Pancreas (tissue), 10 donors: ENCODE measurements at places on chromosomes 3 and 15. TPM values are rescaled to one million over a fixed set of nuclear protein-coding genes. Genes with fewer than 3 reads are reported as not detected.

DNA sequence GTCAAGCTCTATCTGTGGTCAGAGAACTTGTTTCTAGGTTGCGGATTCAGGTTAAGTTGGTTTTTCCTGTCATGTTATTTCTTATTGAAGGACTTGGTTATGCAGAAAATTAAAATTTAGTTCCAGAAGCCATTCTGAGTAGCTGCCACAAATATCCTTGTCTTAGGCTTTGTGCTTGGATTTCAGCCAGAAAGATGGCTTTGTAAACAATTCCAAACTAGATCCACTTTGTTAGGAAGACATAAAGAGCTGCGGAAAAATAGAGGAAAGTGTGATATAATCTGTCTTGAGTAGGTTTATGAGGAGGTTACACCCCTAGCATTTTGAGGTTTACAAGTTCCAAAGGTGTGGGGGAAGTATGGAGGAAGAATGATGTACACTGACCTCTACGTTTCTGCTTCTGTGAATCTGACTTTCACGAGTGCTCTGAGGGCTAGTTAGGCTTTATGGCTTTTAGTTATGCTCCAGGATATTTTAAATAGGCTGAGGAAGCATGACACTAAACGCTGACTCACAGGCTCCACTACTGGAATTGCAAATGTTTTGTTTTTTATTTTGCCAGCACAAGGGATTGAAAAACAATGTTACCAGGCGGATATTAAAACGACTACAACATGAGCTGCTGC, 46.3 kb upstream of the UTS2B start:
- no peaks in the 10 kb centered on the region for H3K36me3 ChIP-seq
- H3K27ac ChIP-seq: no peak overlapping the region
- no peak for DNase-seq
- no peaks in the 10 kb centered on the region for H3K4me1 ChIP-seq
- H3K27me3 ChIP-seq: no peaks in the 10 kb centered on the region

- H3K36me3 ChIP-seq: no peaks in the 10 kb centered on the region
- no peaks in the 10 kb centered on the region for H3K4me1 ChIP-seq
- no peak overlapping the region for H3K4me3 ChIP-seq
Observed at GRCh38 chr3:64072126-64072525, 48.8 kb upstream of the PSMD6 start.

Gene SLC22A13
- total RNA-seq: 0.43 TPM

GRCh38 chr3:99809565-99809964, 8.1 kb upstream of the CMSS1 start:
- no peak for DNase-seq
- H3K4me3 ChIP-seq: no peak overlapping the region
- H3K27me3 ChIP-seq: no peaks in the 10 kb centered on the region
- no peak overlapping the region for H3K27ac ChIP-seq
- H3K4me1 ChIP-seq: no peaks in the 10 kb centered on the region

GRCh38 chr3:141127344-141128125, 76.4 kb downstream of the SPSB4 start:
- DNase-seq: no peak
- no peaks in the 10 kb centered on the region for H3K36me3 ChIP-seq
- H3K27me3 ChIP-seq: no peaks in the 10 kb centered on the region
- no peak overlapping the region for H3K27ac ChIP-seq
- no peak overlapping the region for H3K4me3 ChIP-seq

Gene MEGF11
- 0.40 TPM for total RNA-seq

Gene TRH
- not detected for total RNA-seq

DNA sequence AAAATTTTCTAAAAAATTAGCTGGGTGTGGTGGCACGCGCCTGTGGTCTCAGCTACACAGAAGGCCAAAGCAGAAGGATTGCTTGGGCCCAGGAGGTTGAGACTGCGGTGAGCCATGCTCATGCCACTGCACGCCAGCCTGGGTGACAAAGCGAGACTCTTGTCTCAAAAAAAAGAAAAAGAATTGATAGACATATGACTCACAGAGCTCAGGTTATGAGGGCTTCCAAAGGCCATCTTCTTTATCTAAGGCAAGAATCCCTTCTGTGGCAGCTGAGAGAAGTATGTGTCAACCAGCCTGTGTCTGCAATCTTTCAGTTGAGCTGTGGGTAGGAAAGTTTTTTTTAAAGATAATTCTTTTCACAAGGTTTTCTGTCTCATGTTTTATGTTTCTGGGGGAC, 53.9 kb downstream of the MRPS25 start:
- no peak overlapping the region for H3K4me3 ChIP-seq
- DNase-seq: no peak
- peaks cover 25% of the 10 kb centered on the region for H3K36me3 ChIP-seq
- no peaks in the 10 kb centered on the region for H3K4me1 ChIP-seq

DNA sequence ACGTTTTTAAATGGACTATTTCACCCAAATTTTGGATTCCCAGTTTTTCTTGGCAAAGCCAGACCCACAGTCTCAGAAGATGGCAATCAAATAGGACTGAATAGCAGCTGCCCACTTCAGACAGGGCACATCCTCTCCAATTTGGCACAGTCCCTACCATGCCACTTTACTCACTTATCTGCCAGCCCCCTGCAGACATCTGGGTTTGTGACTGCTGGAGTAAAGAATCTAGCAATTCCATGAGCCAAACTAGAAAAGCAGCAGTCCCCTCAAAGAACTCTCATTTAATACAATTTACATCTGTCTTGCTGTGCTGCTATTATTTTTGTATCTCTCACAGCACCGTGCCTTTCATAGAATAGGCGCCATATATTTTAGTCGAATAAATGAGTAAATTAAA, 16.0 kb upstream of the LRRN1 start:
- no peak overlapping the region for H3K4me3 ChIP-seq
- no peak overlapping the region for H3K27ac ChIP-seq
- H3K36me3 ChIP-seq: no peaks in the 10 kb centered on the region
- H3K27me3 ChIP-seq: no peaks in the 10 kb centered on the region
- no peaks in the 10 kb centered on the region for H3K4me1 ChIP-seq
- DNase-seq: no peak

DNA sequence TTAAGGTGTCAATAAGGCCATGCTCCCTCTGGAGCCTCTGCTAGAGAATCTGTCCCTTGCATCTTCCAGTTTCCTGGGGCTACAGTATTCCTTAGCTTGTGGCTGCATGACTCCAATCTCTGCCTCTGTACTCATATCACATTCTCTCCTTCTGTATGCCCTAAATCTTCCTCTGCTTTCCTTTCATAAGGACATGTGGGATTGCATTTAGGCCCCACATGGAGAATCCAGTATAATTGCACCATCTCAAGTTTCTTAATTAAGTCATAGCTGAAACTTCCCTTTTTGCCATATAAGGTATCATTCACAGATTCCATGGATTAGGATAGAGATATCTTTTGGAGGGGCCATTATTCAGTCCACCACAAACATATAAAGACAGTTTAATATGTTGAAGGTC, 409.8 kb upstream of the TMCO5A start:
- H3K4me3 ChIP-seq: no peak overlapping the region
- H3K27ac ChIP-seq: no peak overlapping the region
- H3K4me1 ChIP-seq: no peaks in the 10 kb centered on the region
- H3K36me3 ChIP-seq: no peaks in the 10 kb centered on the region

DNA sequence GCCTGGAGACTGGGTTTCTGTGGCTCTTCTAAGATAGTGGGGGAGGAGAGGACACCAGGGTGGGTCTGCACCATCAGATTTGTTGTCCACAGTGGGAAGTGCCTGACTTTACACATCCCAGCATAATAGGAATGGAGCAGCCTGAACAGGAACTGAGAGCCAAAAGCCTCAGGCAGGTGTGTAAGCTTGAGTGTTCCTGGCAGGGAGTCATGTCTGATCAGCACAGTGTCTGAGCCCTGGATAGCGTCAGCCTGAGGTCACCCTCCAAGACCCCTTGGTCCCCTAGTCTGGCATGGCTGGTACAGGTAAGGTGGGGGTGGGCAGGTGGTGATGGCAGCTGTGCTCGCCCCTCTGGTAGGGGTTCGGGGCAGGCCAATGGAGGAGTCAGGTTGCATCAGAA, 20.2 kb downstream of the INSYN1 start:
- DNase-seq: no peak
- H3K27me3 ChIP-seq: no peaks in the 10 kb centered on the region
- no peak overlapping the region for H3K27ac ChIP-seq

- no peak overlapping the region for H3K27ac ChIP-seq
- no peak overlapping the region for H3K4me3 ChIP-seq
- no peak for DNase-seq
- H3K36me3 ChIP-seq: no peaks in the 10 kb centered on the region
- H3K27me3 ChIP-seq: no peaks in the 10 kb centered on the region
Observed at GRCh38 chr3:122629763-122630162, 50.9 kb upstream of the PARP14 start.

- no peak overlapping the region for H3K4me3 ChIP-seq
- no peaks in the 10 kb centered on the region for H3K27me3 ChIP-seq
- no peak overlapping the region for H3K27ac ChIP-seq
- H3K4me1 ChIP-seq: no peaks in the 10 kb centered on the region
- no peaks in the 10 kb centered on the region for H3K36me3 ChIP-seq
- DNase-seq: no peak
Observed at GRCh38 chr3:190083635-190084034, 37.1 kb downstream of the P3H2 start.

GRCh38 chr3:151318313-151318712, 1.7 kb upstream of the GPR87 start:
- H3K4me1 ChIP-seq: no peaks in the 10 kb centered on the region
- no peak for DNase-seq

DNA sequence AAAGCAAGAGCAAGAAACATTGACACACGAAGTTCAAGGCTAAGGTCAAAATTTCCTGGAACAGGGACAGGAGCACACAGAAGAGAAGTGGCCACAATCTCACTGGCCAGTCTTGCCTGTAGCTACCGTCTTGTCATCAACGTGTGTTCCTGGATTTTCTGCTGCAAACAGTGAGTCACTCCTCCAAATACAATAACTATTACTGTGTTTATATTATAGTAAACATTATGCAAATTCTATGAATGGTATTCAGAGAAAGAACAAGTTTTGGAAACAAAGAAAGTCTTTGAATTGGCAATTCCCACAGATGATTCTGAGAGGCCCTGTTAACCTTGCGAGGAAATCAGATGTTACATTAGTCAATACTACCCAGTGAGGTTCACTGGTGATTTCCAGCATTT, 220.5 kb downstream of the FAM43A start:
- H3K36me3 ChIP-seq: no peaks in the 10 kb centered on the region
- no peak overlapping the region for H3K27ac ChIP-seq
- H3K4me1 ChIP-seq: no peaks in the 10 kb centered on the region
- H3K27me3 ChIP-seq: no peaks in the 10 kb centered on the region

GRCh38 chr15:73994912-73995622, 551 bp downstream of the PML start:
- no peaks in the 10 kb centered on the region for H3K36me3 ChIP-seq
- peaks cover 9% of the 10 kb centered on the region for H3K4me1 ChIP-seq
- H3K4me3 ChIP-seq: peak overlapping the region; percentile 78
- DNase-seq: no peak
- no peaks in the 10 kb centered on the region for H3K27me3 ChIP-seq
- peak overlapping the region; percentile 79 for H3K27ac ChIP-seq

GRCh38 chr3:159971311-159971710, 17.3 kb upstream of the IL12A start:
- H3K4me1 ChIP-seq: no peaks in the 10 kb centered on the region
- no peaks in the 10 kb centered on the region for H3K36me3 ChIP-seq
- no peak for DNase-seq
- H3K4me3 ChIP-seq: no peak overlapping the region
- no peak overlapping the region for H3K27ac ChIP-seq

DNA sequence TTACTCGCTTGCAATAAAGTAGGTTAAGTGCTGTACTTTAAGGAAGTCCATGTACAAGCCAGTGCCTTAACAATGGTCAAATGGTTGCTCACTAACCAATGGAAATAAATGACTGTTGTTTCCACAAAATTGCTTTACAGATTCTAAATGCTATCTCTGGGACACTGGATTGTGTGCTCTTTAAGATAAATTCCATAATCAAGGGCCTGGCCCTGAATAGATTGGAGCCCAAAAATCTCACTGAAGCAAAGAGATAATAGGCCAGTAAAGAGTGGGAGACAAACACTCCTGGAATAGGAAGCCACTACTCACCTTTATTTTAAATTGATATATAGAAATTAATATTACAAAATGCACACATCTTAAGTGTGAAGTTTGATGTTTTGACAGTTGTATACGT, 62.4 kb upstream of the GOLGA6B start:
- no peaks in the 10 kb centered on the region for H3K36me3 ChIP-seq
- H3K27ac ChIP-seq: no peak overlapping the region
- H3K4me3 ChIP-seq: no peak overlapping the region
- no peak for DNase-seq

GRCh38 chr3:58628823-58629562, 37.6 kb downstream of the FAM3D start:
- DNase-seq: no peak
- no peak overlapping the region for H3K4me3 ChIP-seq
- H3K4me1 ChIP-seq: no peaks in the 10 kb centered on the region
- no peaks in the 10 kb centered on the region for H3K27me3 ChIP-seq
- H3K36me3 ChIP-seq: no peaks in the 10 kb centered on the region

Gene EXD1
- not detected for total RNA-seq

- no peaks in the 10 kb centered on the region for H3K27me3 ChIP-seq
- H3K4me3 ChIP-seq: no peak overlapping the region
- H3K4me1 ChIP-seq: no peaks in the 10 kb centered on the region
Observed at GRCh38 chr15:66515901-66516322, 10.8 kb downstream of the ZWILCH start.

DNA sequence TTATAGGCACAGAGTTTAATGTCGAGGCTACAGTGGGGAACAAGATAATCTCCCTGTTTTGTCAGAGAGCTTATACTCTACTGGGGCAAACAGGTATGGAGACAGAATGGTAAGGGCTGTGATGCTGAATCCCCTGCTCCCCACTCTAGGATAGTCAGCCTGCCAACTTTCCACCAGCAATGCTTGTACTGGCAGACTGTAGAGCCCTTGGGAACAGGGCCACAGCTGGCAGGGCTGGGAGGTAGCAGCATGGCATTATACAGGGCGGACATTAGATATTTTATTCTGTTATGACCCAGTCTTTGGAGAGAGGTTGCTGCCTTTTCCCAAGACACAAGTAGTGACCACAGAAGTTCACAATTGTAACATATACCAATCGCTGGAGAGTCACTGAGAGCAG, 91.2 kb downstream of the ARRDC4 start:
- H3K4me3 ChIP-seq: no peak overlapping the region
- DNase-seq: no peak
- no peaks in the 10 kb centered on the region for H3K27me3 ChIP-seq
- no peak overlapping the region for H3K27ac ChIP-seq
- H3K4me1 ChIP-seq: no peaks in the 10 kb centered on the region
- H3K36me3 ChIP-seq: no peaks in the 10 kb centered on the region

GRCh38 chr3:156643729-156644389, 30.5 kb upstream of the TIPARP start:
- H3K36me3 ChIP-seq: no peaks in the 10 kb centered on the region
- no peaks in the 10 kb centered on the region for H3K4me1 ChIP-seq
- no peaks in the 10 kb centered on the region for H3K27me3 ChIP-seq
- H3K27ac ChIP-seq: no peak overlapping the region
- DNase-seq: no peak

DNA sequence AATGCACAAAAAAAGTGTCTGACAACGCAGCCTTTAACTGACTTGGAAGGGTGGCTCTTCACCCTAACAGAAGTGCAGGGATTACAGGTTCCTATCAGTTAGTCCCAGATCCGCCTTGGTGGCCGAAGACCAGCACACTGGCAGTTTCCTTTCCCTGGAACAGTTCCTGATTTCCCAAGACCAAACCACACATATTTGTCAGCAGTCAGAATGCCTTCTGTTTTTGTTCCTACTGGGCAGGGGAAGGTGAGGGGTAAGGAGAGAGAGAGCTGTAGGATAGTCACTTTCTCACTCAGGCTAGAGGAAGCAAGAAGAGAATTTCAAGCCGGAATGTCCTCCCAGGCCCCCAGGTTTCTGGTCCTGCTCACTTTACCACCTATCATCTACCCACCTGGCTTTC, 9.2 kb downstream of the CXCR6 start:
- DNase-seq: no peak
- no peaks in the 10 kb centered on the region for H3K27me3 ChIP-seq
- no peak overlapping the region for H3K4me3 ChIP-seq
- peaks cover 5% of the 10 kb centered on the region for H3K36me3 ChIP-seq
